LHCN-M2 (cell line): ENCODE measurements at places on chromosomes 6 and 20. TPM values are rescaled to one million over a fixed set of nuclear protein-coding genes. Genes with fewer than 3 reads are reported as not detected.
A peak's percentile ranks its signal among the peaks of the same experiment; 100 is the strongest.

DNA sequence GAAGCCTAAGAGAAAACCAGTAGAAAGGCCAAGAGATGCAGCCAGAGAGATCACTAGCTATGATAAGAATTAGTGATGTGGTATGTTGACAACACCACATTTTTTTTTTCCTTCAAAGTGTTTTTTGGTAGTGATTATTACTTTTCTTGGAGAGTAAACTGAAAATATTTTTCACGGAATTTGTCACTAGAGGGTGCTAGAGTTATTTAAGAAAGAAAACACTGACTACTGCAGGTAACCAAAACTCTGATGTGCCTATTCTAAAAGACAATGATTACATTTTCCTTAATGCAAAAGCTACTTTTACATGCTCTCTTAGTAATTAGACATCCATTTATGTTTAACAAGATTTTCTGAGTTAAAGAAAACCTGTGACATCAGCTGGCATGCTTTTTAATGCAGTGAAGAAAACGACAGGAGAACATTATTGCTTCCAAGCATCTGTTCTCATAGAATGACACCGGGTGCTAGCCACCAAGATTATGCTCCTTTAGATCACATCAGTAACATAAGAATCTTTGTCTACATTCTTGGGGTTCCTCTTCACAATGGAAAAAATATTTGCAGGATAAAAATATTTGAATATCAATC, 28.8 kb downstream of the RWDD2A start:
- peak; percentile 52 for DNase-seq

DNA sequence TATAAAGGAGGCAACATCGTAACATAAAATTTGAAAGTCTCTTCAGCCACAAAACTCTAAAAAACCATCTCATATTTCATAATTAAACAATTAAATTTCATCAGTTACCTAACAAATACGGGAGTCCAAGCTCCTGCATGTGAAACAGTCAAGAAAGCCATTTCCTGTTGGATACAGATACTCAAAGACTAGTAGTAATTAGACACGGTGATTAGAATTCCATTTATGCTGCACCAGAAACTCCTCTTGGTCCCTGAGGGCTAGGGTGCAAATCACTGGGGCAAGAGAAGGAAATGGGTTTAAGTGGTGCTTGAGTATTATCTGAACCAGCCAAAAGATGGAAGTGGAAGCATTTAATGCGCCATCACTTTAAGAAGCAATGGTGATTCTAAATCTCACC, 27.4 kb downstream of the TRAM2 start:
- DNase-seq: no peak

ELOVL2 gene
- total RNA-seq: 0.06 TPM in 1 of 2 replicates, not detected in the other

SLC4A11 gene
- 3.1 and 3.7 TPM in 2 replicates for total RNA-seq

TEAD3 gene
- total RNA-seq: 16.8 and 17.5 TPM in 2 replicates

DNA sequence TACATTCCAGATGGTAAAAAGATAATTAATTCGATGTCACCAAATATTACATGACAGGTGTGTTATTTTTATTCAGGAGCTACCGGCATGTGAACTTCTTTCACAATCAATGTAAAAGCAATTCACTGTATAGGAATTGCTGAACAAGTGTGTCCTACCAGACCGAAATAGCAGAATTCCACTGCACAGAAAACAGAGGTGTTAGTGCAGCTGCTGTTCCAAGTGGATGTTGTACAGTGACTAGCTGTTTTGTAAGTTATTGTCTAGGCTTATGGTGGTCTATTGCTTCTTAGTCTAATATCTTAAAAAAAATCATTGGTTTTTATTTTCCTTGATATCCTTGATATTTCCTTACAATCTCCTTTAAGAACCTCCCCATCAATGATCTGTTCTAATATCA, 107.4 kb downstream of the COL19A1 start:
- no peak for DNase-seq

DNA sequence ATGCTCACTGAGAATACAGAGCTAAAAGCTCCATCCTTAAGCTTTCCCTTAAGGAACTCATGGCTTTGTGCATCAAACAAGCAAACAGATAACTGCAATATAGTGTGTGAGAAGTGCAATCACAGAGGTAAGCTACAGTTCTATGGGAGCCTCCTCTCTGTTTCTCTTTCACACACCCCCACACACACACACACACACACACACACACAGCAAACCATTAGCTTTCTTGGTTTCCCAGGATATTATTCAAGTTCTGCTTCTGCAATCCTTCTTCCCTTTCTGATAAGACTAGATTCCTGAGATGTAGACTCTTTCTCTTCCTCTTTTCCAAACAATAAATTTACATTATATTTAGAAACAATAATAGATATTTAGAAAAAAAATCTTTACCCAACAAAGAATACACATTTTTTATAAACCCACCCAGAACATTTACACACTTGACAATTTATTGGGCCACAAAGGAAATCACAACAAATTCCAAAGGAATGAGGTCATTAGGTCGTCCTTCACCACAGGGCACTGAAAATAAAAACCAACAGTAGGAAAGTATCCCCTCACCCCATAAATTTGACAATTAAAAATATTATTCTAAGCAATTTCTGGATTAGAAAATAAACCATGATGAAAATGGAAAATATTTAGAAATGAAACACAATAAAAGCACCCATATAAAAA, 9.3 kb upstream of the GFOD1 start:
- peak; percentile 51 for DNase-seq

GRCh38 chr6:159726255-159726917, 920 bp upstream of the WTAP start:
- no peak for DNase-seq

DNA sequence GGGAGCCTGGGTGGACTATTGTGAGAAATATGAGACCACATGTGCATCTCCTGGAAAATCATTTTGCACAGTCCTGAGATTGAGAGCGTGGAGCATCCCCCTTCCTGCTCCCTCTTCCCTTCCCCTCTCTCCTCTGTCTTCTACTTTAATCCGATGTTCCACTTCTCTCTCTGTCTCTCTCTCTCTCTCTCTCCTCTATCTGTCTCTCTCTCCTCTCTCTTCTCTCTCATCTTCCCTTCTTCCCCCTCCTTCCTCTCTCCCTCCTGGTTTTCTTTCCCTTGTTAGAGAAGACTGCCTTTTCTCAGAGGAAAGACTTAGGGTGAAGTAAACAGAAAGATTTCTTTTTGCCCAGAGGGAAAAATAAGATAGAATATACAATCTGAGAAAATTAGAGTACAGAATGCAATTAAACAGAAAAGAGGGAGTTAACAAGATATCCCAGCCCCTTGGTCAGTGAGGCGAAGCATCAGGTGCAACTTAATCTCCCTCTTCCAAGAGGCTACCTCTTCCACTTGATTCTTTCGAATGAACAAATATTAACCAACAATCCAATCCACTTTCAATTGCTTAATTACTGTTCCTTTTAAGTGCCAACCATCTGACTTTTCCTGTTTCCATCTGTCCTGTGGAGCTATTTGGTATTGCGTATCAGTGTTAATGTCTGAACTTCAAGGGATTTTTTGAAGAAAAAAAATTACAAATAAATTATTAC, 14.6 kb downstream of the KHDC1 start:
- DNase-seq: no peak

ENPP1 gene
- total RNA-seq: 24.8 and 26.5 TPM in 2 replicates

- peak; percentile 78 for DNase-seq
These were observed 4.4 kb upstream of the RBM24 start for GRCh38 chr6:17276766-17277165.

C6orf52 gene
- total RNA-seq: not detected in 2 replicates

HRH3 gene
- not detected in 2 replicates for total RNA-seq

- no peak for DNase-seq
These were observed 114.8 kb downstream of the TBXT start for GRCh38 chr6:166052837-166053236.

GRCh38 chr6:63427951-63428350, 108.2 kb upstream of the LGSN start:
- no peak for DNase-seq

- DNase-seq: no peak
These were observed 514 bp downstream of the STMND1 start for GRCh38 chr6:17102258-17102870.

DNA sequence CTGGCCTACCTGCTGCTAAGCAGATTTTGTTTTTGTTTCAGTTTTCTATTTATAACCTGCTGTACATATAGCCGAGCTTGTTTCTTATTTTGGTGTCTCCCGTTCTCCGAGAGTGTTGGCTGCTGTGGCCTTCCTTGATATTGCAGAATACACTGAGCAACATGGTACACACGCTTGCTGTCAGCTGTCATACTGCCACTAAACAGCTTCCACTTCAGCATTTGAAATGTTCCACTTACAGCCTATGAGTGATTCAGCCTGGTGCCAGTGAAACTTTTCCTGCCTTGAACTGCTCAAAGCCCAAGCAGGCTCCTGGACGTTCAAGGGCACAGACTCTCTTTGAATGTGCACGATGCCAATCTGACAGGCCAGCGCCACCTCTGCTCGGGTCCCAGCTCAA, 87.1 kb downstream of the PSMG4 start:
- no peak for DNase-seq

TXNDC5 gene
- 240 and 292 TPM in 2 replicates for total RNA-seq

SMPDL3A gene
- 10.0 and 13.4 TPM in 2 replicates for total RNA-seq

OR12D3 gene
- not detected in 2 replicates for total RNA-seq

DNA sequence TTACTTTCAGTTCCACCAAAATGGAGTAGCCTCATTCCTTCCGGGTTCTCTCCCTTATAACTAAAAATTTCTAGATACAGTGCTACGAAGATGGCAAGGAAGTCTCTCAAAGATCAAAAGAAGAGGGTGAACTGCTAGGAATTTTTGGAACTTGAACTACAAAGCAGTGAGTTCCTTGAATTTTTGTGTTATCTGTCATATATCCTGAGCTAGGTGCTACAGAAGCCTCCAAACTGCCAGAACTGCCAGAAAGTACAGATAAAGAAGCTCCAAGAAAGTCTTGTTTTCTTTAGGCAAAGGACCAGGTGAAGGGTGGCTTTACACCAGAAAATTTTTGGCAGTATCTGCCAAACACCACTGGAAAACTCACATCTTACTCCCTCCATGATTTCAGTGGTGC, 218.8 kb upstream of the FLRT3 start:
- no peak for DNase-seq

GRCh38 chr6:30814146-30815040, 69.9 kb upstream of the DDR1 start:
- peak; percentile 75 for DNase-seq

RAB22A gene
- total RNA-seq: 24.7 and 26.5 TPM in 2 replicates

DNA sequence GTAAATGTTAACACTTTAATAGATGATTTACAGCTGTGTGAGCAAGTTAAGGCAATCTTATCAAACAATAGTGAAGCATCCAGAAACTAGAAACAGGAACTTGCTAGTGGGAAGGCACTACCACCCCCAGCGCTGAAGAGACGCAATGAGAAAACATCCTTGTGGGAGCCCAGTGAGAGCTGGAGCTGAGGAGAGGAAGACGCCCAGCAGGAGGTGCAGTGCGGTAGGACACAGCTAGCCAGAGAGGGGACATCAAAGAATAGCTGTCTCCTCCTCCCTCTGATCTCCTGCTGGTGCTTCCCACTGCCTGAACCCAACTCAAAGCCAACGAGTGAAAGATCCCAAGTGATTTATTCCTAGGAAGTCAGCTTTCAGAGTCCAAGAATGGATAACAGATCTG, 140.3 kb downstream of the COL12A1 start:
- DNase-seq: peak; percentile 3
